GM04503 (cell line): ENCODE measurements at places on chromosomes 16 and 17.

- no peak for DNase-seq
These were observed 12.1 kb downstream of the CD300A start for GRCh38 chr17:74478420-74479100.

DNA sequence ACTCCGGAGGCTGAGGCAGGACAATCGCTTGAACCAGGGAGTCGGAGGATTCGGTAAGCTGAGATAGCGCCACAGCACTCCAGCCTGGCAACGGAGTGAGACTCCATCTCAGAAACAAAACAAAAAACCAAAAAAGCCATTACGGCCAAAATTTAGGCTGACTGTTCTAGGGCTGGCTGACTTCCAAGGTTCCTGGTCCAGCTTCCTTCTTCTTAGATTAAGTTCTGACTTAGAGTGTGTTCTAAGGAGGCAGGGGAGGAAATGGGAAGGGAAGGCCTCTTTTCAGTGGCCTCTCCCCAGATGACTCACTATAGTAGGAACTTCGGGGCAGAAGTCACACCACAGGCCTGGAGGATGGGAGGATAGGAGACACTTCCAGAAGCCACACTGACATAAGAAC is 27.7 kb upstream of the CLEC18B start:
- peak; percentile 89 for DNase-seq

DNA sequence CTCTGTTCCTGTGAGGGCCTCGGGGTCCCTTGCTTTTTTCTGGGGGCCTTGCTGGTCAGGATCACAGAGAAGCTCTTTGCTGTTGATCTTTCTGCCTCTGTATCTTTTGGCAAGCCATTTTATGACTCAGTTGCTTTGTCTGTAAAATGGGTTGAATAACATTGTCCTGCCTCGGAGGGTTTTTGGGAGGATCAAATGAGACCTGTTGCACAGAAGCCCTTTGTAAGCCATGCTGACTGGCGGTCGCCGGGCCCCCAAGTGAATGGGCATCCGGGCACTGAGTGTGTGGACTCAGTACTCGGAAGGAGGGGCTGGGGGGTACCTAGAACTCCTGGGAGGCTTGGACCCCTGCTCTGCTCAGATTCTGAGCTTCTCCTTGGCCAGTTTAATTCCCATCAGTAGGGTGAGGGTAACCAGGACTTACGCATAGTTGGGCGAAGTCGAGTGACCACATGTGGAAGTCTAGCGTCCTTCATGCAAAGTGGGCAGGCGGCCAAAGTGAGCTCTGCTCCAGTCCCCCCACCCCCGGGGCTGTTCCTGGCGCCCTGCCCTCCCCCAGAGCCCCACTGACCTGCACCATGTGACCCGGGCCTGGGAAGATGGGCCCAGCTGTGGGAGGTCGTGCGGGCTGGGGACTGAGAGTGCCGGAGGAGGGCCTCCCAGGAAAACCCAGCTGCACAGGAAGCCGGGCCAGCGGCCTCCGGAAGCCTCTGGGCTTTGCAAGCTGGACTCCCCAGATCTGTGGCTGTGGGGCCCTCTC is 284.0 kb downstream of the SEC14L1 start:
- no peak for DNase-seq

GRCh38 chr17:7114241-7114874 is at the start of gene ASGR2:
Gene ASGR2, minus strand, starts transcription at chr17:7114822. Its CDS starts 582 bp downstream, at chr17:7114240.
- no peak for DNase-seq

DNA sequence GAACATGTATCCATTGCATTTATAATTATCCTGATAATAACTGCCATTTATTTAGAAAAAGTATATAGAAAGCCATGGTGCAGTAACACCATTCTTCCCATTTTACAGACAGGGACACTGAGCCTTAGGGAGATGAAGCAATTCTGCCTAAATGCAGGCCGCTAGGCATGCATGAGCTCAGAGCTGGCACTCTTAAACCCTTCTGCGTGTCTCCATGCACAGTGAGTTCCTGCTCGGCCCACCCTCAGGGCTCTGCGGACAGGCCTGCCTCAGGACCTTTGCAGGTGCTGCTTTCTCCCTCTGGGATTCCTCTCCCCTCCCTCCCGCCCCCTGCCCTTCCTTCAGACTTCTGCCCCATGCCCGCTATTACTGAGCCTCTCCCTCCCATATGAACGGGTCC is 54.3 kb upstream of the WSB1 start:
- no peak for DNase-seq

DNA sequence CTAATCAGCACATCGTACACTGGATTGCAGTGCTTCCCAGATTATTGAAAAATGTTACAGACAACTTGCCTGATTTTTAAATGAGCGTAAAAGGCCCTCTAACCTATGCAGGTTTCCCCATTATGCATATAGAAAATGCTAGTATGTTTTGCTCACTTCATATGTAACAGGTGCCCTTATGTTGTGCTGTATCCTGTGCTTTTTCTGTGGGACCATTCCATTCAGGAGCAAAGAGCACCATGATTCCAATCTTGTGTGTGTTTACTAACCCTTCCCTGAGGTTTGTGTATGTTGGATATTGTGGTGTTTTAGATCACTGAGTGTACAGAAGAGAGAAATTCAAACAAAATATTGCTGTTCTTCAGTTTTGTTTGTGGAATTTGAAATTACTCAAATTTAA is 12.9 kb downstream of the PTRH2 start:
- no peak for DNase-seq
